ENCODE measurements at places on chromosomes 13 and 19. TPM values are rescaled to one million over a fixed set of nuclear protein-coding genes. Genes with fewer than 3 reads are reported as not detected.

Gene ZNF850
- total RNA-seq: 1.7 TPM

Gene SERPINE3
- total RNA-seq: not detected

DNA sequence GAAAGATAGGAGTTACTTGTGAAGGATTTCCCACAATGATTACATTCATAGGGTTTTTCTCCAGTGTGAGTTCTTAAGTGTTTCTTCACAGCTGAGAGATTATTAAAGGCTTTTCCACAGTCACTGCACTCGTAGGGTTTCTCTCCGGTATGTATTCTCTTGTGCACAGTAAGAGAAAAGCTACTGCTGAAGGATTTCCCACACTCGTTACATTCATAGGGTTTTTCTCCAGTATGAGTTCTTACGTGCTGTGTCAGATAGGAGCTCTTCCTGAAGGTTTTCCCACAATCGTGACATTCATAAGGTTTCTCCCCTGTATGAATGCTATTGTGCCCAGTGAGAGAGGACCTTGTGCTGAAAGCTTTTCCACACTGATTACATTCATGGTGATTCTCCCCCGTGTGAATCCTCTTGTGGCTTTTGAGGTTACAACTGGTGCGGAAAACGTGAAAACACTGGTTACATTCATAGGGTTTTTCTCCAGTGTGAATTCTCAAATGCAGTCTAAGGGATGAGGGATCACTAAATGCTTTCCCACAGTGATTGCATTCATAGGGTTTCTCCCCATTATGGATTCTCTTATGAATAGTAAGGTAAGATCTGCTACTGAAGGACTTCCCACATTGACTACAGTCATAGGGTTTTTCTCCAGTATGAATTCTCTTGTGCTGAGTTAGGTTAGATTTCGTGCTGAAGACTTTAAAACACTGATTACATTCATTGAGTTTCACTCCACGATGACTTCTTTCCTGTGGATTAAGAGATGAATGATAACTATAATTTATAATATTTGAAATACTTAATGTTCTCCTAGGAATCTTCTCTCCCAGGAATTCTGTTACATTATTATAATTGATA is 20.6 kb downstream of the ZNF558 start:
- H3K36me3 ChIP-seq: peaks cover 71% of the 10 kb centered on the region
- H3K4me1 ChIP-seq: no peaks in the 10 kb centered on the region
- H3K4me3 ChIP-seq: peak overlapping the region; percentile 2
- H3K27me3 ChIP-seq: no peaks in the 10 kb centered on the region
- no peak overlapping the region for H3K27ac ChIP-seq

DNA sequence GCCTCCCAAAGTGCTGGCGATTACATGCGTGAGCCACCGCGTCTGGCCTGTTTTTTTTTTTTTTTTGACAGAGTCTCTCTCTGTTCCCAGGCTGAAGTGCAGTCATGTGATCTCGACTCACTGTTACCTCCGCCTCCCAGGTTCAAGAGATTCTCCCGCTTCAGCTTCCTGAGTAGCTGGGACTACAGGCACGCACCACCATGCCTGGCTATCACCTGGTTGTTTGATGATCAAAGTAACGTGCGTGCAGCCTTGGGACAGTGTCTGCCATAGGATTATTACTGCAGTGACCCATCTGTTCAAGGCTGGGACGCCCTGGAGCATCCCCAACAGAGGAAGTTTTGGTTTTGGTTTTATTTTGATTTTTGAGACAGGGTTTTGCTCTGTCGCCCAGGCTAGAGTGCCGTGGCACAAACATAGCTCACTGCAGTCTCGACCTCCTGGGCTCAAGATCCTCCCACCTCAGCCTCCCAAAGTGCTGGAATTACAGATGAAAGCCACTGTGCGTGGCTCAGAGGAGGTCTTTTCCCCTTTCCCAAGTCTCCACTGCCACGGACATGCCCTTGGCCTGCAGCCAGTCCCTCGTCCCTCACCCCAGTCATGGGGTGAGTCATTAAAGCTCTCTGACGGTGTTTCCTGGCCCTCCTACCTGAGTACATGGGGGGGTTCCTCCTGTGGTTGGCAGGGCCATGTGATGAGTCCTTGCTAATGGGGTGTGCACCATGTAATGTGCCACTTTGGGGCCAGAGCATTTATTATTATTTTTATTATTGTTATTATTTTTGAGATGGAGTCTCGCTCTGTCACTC is 65.6 kb downstream of the IER2 start:
- H3K4me3 ChIP-seq: peak overlapping the region; percentile 72
- no peaks in the 10 kb centered on the region for H3K36me3 ChIP-seq
- H3K27ac ChIP-seq: peak overlapping the region; percentile 30
- DNase-seq: peak; percentile 73
- peaks cover 7% of the 10 kb centered on the region for H3K4me1 ChIP-seq

- no peaks in the 10 kb centered on the region for H3K36me3 ChIP-seq
- peak overlapping the region; percentile 26 for H3K4me3 ChIP-seq
- H3K27me3 ChIP-seq: peaks cover 31% of the 10 kb centered on the region
Observed at GRCh38 chr13:52851137-52851962, 2.9 kb upstream of the PCDH8 start.

DNA sequence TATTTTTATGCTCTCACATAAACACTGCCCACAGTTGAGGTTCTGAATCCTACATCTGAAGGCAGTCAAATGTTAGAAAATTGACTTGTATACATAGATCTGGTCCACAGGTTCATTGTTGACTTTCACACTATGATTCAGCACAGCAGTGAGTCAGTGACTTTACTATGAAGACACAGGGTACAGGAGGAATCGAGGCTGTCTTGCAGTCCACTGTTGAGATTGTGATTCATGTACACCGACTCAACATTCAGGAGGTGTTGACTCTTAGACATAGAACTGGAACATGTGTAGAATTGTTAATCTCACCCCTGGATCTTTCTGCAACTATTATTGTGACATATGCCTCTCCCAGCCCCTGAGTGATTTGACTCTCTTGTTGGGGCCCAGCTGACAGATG is 74.3 kb upstream of the ZNF43 start:
- DNase-seq: no peak
- H3K36me3 ChIP-seq: no peaks in the 10 kb centered on the region
- H3K4me1 ChIP-seq: no peaks in the 10 kb centered on the region

Gene DAND5
- total RNA-seq: not detected

GRCh38 chr13:99295488-99296252 is 11.5 kb downstream of the GPR183 start:
- peak overlapping the region; percentile 79 for H3K27ac ChIP-seq
- peaks cover 76% of the 10 kb centered on the region for H3K4me1 ChIP-seq

DNA sequence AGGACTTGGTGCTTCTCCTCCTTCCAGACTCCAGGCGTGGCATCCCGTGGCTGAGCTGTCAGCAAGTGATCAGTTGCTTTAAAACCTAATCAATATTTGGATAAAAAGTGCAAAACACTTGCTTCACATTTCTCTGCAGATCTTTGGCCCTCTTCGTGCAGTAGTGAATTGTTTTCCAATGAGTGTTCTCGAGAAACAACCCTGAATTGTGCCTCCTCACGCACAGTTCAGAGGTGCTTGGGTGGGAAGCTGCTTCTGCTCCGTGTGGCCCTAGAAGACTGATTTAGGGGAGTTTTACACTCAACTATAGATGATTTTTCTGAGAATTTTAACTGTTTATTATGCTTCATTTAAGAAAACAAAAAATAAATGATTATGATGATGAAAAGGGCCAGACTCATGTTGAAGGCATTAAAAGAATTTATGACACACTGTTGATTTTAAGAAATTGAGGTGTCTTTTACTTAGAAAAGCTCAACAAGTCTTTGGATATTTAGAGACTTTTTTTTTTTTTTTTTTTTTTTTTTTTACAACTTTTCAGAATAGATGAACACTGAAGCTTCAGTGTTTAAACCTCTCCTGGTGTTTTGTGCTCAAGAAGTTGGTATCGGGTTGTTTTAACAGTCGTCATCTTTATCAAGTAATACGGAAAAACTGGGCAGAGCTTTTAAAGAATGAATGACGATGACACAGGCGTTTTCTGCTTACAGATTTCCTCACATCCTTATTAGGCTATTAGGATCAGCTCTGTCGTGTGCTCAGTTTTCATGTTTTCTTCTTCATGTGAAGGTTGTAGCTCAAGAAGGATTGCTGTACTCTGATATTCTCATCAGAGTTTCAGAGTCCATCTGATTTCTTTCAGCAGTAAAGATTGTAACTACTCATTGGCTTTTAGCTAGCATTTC is 39.5 kb upstream of the TEX29 start:
- H3K27ac ChIP-seq: no peak overlapping the region
- H3K36me3 ChIP-seq: peaks cover 95% of the 10 kb centered on the region
- no peak for DNase-seq
- H3K27me3 ChIP-seq: no peaks in the 10 kb centered on the region
- no peak overlapping the region for H3K4me3 ChIP-seq

- peaks cover 45% of the 10 kb centered on the region for H3K4me1 ChIP-seq
- H3K4me3 ChIP-seq: no peak overlapping the region
- no peak for DNase-seq
- H3K27ac ChIP-seq: peak overlapping the region; percentile 85
- H3K27me3 ChIP-seq: no peaks in the 10 kb centered on the region
Observed at GRCh38 chr19:55673465-55673864, 1.6 kb upstream of the EPN1 start.

Gene ZNF543
- total RNA-seq: 4.5 TPM

GRCh38 chr13:100525453-100526317 is 62.9 kb downstream of the GGACT start:
- H3K27me3 ChIP-seq: no peaks in the 10 kb centered on the region
- DNase-seq: no peak
- H3K27ac ChIP-seq: no peak overlapping the region
- H3K4me3 ChIP-seq: no peak overlapping the region

DNA sequence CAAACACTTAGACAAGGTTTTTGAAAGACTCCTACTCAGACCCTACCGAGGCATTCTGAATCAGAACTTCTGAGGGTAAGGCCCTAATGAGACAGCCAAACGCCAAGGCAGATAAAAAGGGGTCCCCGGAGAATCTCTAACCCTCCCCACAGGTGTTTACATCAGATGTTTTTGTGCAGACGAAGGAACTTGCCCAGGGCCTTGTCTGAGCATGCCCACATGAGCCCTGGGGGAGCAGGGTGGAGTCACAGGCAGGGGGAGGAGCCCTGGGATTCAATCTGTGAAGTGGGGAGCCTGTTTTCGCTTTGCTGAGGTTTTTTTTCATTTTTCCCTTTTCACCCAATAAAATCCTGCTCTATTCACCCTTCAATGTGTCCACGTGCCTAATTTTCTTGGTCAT is 61.6 kb upstream of the MED4 start:
- H3K36me3 ChIP-seq: no peaks in the 10 kb centered on the region
- DNase-seq: peak; percentile 67
- no peaks in the 10 kb centered on the region for H3K27me3 ChIP-seq
- H3K4me1 ChIP-seq: peaks cover 61% of the 10 kb centered on the region
- H3K27ac ChIP-seq: peak overlapping the region; percentile 95

Gene POSTN
- not detected for total RNA-seq

Gene MAST1
- total RNA-seq: 0.94 TPM

GRCh38 chr13:85825454-85825853 is 26.2 kb upstream of the SLITRK6 start:
- H3K36me3 ChIP-seq: no peaks in the 10 kb centered on the region
- H3K4me1 ChIP-seq: no peaks in the 10 kb centered on the region
- H3K4me3 ChIP-seq: no peak overlapping the region
- H3K27ac ChIP-seq: no peak overlapping the region
- no peaks in the 10 kb centered on the region for H3K27me3 ChIP-seq
- no peak for DNase-seq

Gene CCL25
- not detected for total RNA-seq

DNA sequence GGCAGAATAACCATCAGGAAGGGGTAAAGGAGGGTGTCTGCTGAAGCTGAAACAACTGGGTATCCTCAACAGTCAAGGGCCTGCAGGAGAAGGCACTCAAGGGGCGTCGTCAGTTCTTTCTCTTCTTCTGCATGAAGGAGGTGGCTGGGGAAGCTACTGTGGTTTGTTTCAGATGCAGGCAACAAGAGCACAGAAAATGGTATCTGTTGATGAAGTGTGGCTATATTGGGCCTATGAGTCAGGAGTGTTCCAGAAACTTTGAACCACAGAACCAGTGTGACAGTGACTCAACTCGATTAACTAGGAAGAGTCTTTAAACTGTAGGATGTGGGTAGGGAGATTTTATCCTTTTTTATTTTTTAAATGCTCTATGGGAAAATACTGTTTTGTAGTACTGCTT is 686.3 kb downstream of the FGF9 start:
- H3K27ac ChIP-seq: no peak overlapping the region
- DNase-seq: no peak
- H3K4me1 ChIP-seq: no peaks in the 10 kb centered on the region
- H3K4me3 ChIP-seq: no peak overlapping the region

Gene MZT1
- 8.8 TPM for total RNA-seq

GRCh38 chr13:24328145-24328544 is 18.8 kb downstream of the C1QTNF9 start:
- H3K27ac ChIP-seq: no peak overlapping the region
- H3K36me3 ChIP-seq: no peaks in the 10 kb centered on the region
- no peak overlapping the region for H3K4me3 ChIP-seq

DNA sequence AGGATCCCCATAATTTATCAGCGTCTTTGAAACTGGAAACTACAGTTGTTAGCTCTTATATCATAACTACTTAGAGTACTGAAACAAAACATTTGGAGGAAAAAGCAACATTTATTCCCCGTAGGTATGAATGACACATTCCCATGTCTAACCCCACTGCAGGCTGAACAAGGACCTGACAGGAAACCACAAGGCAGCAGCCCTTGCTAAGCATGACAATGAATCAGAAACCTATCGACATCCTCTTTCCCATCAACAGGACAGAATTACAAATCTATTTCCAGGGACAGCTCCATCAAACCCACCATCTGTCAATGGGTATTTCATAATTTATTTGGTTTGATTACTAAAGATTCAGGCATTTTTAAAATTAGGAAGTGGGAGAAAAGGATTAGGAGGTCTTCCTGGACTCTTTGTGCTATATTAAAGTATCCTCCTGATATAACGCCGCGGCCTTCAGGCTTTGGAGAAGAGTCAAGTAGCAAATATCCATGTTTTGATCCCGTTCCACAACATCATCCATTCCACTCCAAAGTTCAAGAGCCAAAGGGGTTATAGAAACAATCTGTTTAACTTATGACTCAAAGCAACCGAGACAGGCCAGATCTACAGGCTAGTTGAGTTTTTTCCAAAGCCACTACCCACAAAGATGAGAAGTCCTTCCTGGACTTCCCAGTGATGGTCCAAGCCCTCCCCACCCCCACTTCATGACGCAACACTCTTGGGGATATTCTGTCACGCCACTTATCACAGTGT is 51.1 kb downstream of the FAM216B start:
- H3K27ac ChIP-seq: no peak overlapping the region
- peak; percentile 1 for DNase-seq
- H3K36me3 ChIP-seq: no peaks in the 10 kb centered on the region
- H3K4me1 ChIP-seq: no peaks in the 10 kb centered on the region

Gene RAD23A
- total RNA-seq: 80.9 TPM

Gene TMEM143
- 9.3 TPM for total RNA-seq
